ENCODE measurements at places on chromosomes 12 and 14. TPM values are rescaled to one million over a fixed set of nuclear protein-coding genes. Genes with fewer than 3 reads are reported as not detected.

Gene HOXC12
- not detected for total RNA-seq

Gene LRP1-AS
- not detected for total RNA-seq

Gene CISTR
- total RNA-seq: not detected

DNA sequence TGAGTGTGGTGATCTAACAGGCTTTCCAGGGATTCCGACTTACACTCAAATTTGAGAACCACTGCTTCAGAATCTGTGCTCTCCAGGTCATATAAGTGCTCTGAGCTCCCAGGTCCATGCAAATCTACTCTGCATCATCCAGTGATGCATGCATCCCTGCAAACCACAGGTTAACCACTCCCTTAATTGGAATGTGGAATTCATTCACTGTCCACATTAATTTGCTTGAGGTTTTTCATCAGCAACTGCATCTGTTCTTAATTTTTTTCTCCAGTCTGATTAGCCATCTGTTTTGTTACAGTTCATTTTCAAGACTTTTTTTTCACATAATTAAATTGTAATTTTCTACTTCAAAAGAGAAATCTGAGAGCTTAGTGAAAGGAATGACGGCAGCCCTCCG lies 43.4 kb upstream of the RIN3 start:
- no peak for DNase-seq
